ENCODE measurements at places on chromosomes 5 and 9.

GRCh38 chr5:83553000-83553486 lies 81.5 kb downstream of the VCAN start:
- DNase-seq: no peak

GRCh38 chr5:1066676-1067075 lies 45.2 kb downstream of the SLC12A7 start:
- no peak for DNase-seq

GRCh38 chr9:131049829-131050715 lies 41.1 kb downstream of the LAMC3 start:
- no peak for DNase-seq

- no peak for DNase-seq
Observed at GRCh38 chr5:16784843-16785791, 151.0 kb downstream of the MYO10 start.

- no peak for DNase-seq
Observed at GRCh38 chr5:180370861-180371641, 17.9 kb upstream of the GFPT2 start.

- no peak for DNase-seq
Observed at GRCh38 chr5:174307031-174307408, 261.5 kb downstream of the NSG2 start.

DNA sequence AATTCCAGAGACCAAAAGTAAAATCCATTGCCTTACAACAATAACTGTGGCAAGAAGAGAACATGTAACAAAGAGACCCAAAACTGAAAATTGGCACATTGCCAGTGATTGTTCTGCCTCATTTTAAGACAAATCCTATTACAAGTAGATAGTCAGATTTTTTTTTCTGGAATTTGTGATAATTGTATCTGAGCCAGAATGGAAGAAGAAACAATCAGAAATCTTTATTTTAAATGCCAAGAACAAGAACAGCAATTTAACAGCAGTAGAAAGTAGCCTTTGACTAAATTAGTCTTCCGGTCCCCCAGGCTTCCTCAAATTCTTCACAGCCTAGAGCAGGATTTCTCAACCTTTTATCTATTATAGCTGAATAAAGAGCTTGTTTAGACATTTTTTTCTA lies 106.7 kb upstream of the PTPN3 start:
- no peak for DNase-seq

- no peak for DNase-seq
Observed at GRCh38 chr5:2066373-2066772, 183.6 kb upstream of the IRX4 start.

DNA sequence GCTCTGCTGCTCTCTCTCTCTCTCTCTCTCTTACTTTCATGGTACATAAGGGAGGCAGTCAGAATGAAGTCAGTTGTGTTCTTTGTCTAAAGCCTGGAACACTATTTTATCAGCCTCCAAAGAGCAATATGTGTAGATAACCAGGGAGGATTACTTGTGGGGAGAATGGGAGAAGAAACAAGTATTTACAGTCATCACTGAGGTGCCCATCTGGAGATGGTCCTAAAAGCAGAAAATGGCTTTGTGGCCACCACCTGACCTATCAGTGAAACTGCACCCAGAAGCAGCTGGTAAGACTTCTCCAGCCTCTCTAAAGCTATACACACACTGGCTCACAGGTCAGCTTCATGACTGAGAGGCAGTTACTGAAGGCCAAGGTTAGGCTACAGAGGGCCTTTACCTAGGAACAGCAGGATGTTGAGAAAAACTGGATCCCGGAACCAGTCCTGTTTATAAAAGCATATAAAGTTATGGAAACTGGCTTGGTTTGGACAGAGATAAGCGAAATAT lies 75.1 kb downstream of the MRPS27 start:
- no peak for DNase-seq

- DNase-seq: no peak
Observed at GRCh38 chr5:93884254-93884653, 142.9 kb upstream of the POU5F2 start.

- DNase-seq: no peak
Observed at GRCh38 chr5:1048861-1049838, 40.5 kb downstream of the NKD2 start.

DNA sequence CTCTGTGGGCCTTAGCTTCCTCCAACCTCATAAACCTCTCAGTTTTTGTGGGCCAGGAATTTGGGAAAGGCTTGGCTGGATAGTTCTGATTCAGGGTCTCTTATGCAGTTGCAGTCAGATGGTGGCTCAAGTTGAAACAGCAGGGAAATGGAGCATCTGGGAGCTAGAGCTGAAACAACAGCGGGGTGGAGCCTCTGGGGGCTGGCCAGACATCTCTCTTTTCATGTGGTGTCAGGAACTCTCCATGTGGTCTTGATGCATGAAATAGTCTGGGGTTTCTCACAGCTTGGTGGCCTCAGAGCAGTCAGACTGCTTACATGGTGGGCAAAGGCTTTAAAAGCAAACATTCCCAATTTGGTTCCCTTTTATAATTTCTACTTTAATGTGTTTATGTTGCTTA lies 13.5 kb downstream of the ZNF346 start:
- DNase-seq: no peak

GRCh38 chr5:176873541-176874172 lies 25.5 kb downstream of the HK3 start:
- no peak for DNase-seq

DNA sequence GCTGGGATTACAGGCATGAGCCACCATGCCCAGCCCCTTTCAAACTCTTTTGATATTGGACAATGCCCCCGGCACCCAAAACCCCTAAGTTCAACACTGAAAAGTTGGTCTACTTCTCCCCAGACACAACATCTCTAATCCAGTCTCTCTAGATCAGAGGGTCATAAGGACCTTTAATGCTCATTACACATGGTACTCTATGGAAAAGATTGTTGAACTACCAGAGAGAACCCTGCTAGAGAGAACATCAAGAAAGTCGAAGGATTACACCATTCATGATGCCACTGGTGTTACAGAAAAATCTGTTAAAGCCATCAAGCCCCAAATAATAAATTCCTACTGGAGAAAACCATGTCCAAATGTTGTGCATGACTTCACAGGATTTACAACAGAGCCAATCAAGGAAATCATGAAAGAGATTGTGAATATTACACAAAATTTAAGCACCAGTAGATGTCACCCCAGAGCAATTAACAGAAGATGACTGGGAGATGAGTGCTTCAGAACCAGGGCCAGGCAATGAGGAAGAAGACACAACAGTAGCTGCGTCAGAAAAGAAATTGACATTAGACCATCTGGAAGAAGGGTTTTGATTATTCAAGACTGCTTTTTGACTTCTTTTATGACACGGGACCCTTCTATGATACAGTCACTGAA lies 28.3 kb upstream of the NIPAL4 start:
- DNase-seq: no peak

DNA sequence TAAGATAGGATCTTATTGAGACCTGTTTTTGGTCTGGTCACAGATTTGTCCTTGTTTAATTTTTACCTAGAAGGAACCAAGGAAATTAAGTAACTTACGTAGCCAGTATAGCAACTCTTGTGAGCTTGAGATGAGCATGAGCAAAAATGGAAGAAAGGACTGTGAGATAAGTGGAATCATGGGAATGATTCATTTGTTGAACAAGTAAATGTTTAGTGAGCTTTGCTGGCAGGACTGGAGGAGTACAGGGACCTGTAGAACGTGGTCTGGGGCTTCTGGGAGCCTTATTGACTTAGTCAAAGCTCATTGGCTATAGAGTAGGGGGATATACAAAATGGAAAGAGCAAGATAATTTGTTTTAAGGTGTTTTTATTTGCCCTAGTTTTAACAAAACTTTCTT lies 3.0 kb downstream of the RAD23B start:
- no peak for DNase-seq

DNA sequence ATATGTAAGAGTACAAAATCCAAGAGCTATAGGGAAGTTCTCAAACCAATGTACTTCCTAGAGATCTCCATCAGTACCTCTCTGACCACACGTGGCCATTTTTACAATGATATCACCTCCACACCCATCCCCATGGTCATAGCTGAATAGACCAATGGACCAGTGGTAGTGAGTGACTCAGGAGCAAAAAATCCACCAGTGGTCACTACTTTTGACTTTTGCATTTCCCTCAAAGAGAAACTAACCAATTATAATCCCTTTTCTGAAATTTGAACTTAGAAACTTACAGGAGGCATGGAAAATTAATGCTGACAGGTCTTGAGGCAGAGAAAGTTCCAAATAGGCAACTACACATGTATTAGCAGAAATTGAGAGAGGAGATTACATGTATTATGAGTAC lies 238.4 kb downstream of the TRPM3 start:
- no peak for DNase-seq

GRCh38 chr9:2138646-2139045 lies 123.5 kb downstream of the SMARCA2 start:
- no peak for DNase-seq

DNA sequence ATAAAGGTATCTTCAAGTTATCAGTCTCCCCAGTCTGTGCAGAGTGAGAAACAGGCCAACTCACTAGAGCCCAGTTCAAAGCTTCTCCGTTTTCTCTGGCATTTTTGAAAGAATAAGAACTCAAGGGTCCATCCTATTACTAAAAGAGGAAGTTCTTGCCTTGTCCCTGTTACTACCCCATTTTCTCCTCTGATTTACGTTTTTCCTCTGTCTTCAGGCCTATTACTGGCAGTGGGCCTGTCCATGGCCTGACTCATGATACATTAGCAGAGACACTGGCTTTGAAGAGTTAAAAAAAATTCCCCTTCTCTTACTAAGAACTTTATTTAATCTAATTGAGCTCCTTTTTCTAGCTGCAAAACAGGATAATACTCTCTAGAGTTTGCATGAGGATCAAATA lies 624.0 kb upstream of the KLF4 start:
- no peak for DNase-seq

- no peak for DNase-seq
Observed at GRCh38 chr9:101469026-101469425, 33.5 kb upstream of the ALDOB start.

DNA sequence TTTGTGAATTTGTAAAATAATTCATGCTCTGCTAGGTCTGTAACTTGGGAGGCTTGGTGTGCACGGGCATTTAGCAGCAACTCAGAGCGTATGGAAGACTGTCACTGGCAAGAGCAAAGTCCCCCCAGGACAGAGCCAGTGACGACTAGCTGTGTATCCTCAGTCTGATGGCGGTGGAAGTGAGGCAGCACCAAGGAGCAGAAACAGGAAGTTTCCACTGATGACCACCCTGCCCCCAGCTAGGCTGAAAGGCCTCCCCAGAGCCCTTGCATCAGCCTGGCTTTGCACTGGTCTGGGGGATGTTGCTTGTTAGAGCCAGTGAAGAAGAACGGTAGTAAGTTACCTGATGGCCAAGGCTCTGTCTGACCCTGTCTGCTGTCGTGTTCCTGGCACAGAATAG lies 66.8 kb upstream of the ABL1 start:
- DNase-seq: no peak

DNA sequence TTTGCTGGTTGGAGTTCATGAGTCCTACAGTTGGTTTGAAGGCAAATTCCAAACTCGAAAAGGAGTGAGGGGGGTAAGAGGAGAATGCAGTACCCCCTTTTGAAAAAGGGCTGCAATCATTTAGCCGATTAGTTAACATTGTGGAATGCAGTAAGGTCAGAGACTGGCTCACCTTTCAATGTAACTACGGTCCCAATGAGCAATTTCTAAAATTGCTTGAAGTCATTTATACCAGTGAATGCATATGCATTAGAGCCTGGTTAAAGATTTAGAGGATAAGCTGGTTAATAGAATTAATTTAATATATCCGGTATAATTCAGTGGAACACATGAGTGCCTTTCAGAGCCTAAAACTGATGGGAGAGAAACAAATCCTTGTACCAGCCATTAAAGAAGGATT lies 172.6 kb upstream of the PAPPA start:
- no peak for DNase-seq

DNA sequence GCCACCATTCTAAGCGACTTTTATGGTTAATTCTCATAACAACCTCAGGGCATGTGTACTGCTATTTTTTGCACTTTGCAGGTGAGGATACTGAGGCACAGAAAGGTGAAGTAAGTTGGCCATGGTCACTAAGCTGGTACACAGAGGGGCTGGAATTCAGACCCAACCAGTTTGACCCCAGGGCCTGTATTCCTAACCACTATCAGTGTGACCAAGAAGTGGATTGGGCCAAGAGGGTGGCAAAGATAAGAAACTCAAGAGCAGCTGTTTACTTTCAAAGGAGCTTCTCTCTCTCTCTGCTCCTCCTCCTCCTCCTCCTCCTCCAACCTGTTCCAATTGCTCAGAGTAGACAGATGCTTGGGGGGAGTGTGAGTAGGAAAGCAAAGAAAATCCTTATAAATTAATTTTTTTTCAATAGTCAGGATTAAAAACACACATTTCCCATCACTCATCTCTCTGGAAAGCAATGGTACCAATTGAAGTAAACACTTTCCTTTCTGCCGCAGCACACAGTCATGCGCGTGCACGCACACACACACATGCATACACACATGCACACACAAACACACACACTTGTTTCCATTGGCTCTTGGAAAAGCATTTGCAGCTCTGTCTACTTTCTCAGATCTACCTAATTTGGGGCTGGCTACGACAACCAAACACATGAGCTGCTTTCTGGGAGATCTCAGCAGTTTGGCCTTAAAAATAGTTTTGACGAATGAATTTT lies 736.7 kb upstream of the WWC1 start:
- no peak for DNase-seq

DNA sequence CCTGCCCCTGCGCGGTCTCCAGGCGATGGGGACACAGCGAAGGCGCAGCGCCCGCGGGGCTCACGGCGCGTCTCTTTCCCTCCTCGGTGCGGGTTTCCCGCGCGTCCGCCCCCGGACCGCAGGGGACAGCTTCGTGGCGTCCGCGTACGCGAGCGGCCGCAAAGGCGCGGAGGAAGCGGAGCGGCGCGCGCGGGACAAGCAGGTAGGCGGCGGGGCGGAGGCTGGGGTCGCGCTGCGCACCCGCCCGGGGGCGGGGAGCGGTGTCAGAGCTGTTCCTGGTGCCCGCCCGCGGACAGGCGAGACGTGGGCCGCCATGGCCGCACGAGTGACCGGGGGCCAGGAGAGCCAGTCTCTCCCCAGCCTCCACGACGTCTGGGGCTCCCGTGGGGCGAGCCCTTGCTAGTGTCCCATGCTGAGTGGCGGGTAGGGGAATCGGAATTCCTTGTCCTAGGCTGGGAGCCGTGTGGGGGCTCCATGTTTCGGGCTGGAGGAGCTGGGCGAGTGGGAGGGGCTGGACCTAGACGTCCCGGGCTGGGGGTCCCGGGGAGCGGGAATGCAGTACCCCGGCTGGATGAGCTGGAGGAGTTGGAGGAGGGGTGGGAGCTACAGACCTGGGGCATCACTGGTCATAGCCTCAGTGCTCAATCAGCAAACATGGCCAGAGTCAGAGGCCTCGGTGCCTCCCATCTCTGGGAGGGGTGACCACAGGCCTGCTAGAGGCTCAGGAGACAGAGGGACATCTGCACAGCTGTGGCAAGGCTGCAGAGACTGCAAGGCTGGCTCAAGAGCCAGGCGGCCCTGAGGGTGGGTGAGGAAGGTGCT lies 968 bp downstream of the NKD2 start:
- no peak for DNase-seq

GRCh38 chr5:135253601-135254178 lies 145.3 kb downstream of the MACROH2A1 start:
- DNase-seq: no peak

GRCh38 chr5:140868721-140869554 lies at the start of gene PCDHA11:
Gene PCDHA11, plus strand, starts transcription at chr5:140868957. Its CDS starts 147 bp downstream, at chr5:140869104.
- DNase-seq: no peak
